ENCODE measurements at places on chromosomes 16 and 17.

DNA sequence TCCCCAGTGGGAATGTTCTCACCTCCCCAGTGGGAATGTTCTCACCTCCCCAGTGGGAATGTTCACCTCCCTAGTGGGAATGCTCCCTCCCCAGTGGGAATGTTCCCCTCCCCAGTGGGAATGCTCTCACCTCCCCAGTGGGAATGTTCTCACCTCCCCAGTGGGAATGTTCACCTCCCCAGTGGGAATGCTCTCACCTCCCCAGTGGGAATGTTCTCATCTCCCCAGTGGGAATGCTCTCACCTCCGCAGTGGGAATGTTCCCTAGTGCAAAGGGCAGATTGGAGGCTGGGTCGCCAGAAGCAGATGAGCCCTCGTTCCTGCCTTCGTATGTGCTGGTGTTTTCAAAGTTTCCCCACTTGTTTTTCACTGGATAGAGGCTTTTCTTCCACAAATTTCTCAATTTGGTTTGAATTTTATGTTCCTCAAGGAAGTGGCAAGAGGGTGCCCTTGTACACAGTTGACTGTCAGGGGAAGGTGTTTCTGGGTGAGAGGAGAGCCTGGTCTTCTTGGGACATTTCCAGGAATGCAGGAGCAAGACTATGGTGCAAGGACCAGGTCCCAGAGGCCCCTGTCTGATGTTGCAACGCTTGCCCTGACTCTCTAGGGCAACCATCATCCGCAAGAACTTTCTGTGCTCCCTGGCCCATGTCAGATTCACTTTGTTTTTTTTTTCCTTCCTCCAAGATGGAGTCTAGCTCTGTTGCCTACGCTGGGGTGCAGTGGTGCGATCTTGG is 34.0 kb downstream of the TRARG1 start:
- DNase-seq, result no peak

DNA sequence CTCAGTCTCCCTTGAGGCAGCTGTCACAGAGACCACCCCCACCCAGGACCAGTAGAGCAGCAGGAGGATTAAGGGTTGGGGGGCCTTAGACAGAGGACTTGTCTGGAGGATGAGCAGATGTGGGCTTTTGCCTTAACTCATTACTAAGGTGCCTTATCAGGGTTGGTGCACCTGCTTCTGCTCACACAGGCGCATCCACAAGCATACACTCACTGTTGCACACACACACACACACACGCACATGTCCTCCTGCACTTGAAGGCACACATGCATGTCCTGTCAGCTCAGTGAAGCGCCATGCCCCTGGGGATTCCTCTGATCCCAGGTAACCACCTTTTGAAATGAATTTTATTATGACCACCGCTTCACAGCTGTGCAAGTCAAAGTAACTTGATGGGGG is 1.2 kb downstream of the GFAP start:
- DNase-seq, result no peak

- no peak for DNase-seq
Measured at GRCh38 chr16:87160234-87160636, 157.0 kb downstream of the C16orf95 start.

- no peak for DNase-seq
Measured at GRCh38 chr16:85210423-85211169, 98.3 kb upstream of the CIBAR2 start.

DNA sequence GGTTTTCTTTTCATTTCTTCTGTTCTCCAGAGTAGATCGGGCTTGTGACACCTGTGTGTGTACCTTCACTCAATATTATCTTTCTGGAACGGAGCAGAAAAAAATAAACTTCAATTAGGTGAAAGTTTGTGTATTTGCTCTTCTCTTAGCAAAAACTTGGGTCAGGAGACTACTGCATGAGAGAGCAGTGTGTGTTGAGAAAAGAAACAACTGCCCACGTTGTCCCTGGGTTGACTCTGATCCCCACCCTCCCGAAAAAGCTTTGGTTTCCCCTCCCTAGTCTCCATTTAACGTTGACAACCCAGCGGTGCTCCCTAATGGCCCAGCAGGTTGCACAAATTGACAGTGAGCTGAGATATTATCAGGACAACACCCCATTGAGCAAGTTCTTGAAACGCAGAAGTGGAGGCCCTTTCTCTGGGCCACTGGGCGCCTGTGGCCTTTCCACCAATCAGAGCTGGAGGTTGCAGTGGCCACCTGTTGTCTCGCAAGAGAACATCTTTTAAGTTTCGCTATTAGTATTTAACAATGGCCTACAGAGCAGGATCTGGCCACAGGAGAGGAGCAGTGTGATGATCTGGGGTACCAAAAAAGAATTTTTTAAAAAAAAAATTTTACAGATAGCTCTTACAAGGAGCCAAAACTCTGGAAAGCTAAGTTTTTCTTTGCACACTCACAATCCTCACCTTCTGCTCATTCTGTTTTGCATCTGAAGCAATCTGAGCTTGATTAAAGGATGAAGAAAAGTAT is 1.5 kb upstream of the TOX3 start:
- no peak for DNase-seq

DNA sequence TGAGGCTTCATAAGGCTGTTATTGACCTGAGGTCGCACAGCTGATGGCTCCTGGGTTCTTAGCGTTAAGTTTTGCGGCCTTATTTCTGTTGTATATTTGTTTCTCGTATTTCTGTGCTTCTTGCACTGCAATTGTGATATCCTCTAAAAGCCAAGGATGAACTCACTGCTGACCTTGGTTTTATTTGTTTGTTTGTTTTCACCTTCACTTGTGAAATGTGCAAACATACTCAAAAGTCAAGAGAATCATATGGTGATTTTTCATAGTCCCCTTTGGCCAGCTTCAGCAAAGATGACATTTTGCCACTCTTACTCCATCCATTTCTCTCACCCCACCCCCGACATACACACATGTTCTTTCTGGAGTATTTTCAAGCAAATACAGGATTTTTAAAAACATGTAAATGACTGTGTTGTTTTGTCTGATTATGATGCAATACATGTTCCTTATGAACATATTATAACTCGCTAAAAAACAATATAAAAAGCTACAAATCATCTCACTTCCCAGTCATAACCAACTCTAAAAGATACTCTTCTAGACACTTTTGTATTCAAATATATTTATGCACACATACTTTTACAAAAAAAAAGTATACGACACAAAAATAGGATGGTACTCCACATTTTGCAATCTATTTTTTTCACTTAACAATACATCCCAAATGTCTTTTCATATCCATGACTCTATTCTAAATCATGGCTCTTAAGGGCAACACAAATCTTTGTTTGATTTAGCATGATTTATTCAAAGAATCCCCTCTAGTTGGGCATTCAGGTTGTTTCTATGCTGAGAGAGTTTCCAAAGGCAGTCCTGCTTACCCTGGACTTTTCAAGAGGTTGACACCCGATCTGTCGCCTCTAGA is 5.7 kb upstream of the ZCCHC14 start:
- DNase-seq, result no peak

All from endothelial cell (in vitro differentiated cells).